ENCODE measurements at places on chromosomes 5 and 9. TPM values are rescaled to one million over a fixed set of nuclear protein-coding genes. Genes with fewer than 3 reads are reported as not detected.

Gene GPR150
- not detected for total RNA-seq

Gene SPINK7
- total RNA-seq, result not detected

Gene PTPRD
- 16.8 TPM for total RNA-seq

Gene FOXI1
- total RNA-seq, result not detected

Gene ZDHHC11B
- total RNA-seq, result 9.2 TPM

Gene TEX48
- not detected for total RNA-seq

Gene PCDHB14
- total RNA-seq, result 6.5 TPM

Gene CCNI2
- total RNA-seq, result 0.09 TPM

GRCh38 chr9:37464426-37465248 lies 613 bp downstream of the ZBTB5 start:
- H3K27me3 ChIP-seq, result no peaks in the 10 kb centered on the region
- H3K36me3 ChIP-seq, result no peaks in the 10 kb centered on the region
- H3K4me1 ChIP-seq, result peaks cover 41% of the 10 kb centered on the region
- peak overlapping the region; percentile 99 for H3K4me3 ChIP-seq
- peak overlapping the region; percentile 95 for H3K27ac ChIP-seq

DNA sequence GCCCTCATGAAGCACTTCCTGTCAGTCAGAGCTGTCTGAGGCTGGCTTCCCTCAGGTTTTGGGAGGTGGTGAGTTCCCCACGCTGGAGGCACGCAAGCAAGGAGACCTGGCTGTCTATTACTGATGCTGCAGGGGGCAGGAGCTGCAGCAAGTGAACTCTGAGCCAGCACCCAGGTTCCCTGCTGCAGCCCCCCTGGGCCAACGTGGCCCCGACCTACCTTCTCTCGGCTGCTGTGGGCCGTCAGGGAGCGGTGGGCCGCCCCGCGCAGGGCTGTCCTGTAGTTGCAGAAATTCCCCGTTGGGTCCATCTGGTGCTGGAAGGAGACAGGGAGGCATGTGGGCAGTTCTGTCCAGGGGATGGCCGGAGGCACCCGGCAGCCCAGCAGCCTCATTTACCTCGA lies 46.8 kb upstream of the RNF130 start:
- H3K4me1 ChIP-seq, result no peaks in the 10 kb centered on the region
- no peak overlapping the region for H3K27ac ChIP-seq
- H3K27me3 ChIP-seq, result no peaks in the 10 kb centered on the region
- no peak for DNase-seq
- H3K4me3 ChIP-seq, result no peak overlapping the region

GRCh38 chr5:123116058-123116457 lies 27.0 kb downstream of the PRDM6 start:
- no peak overlapping the region for H3K27ac ChIP-seq
- H3K27me3 ChIP-seq, result peaks cover 6% of the 10 kb centered on the region
- no peaks in the 10 kb centered on the region for H3K4me1 ChIP-seq
- DNase-seq, result no peak

- H3K27me3 ChIP-seq, result no peaks in the 10 kb centered on the region
- no peak overlapping the region for H3K4me3 ChIP-seq
These were observed 64.1 kb downstream of the COL23A1 start for GRCh38 chr5:178525906-178526732.

- peak overlapping the region; percentile 51 for H3K4me3 ChIP-seq
- no peaks in the 10 kb centered on the region for H3K27me3 ChIP-seq
- H3K4me1 ChIP-seq, result peaks cover 98% of the 10 kb centered on the region
- no peaks in the 10 kb centered on the region for H3K36me3 ChIP-seq
- H3K27ac ChIP-seq, result peak overlapping the region; percentile 95
These were observed 92.1 kb downstream of the DAB2IP start for GRCh38 chr9:121743441-121744001.

DNA sequence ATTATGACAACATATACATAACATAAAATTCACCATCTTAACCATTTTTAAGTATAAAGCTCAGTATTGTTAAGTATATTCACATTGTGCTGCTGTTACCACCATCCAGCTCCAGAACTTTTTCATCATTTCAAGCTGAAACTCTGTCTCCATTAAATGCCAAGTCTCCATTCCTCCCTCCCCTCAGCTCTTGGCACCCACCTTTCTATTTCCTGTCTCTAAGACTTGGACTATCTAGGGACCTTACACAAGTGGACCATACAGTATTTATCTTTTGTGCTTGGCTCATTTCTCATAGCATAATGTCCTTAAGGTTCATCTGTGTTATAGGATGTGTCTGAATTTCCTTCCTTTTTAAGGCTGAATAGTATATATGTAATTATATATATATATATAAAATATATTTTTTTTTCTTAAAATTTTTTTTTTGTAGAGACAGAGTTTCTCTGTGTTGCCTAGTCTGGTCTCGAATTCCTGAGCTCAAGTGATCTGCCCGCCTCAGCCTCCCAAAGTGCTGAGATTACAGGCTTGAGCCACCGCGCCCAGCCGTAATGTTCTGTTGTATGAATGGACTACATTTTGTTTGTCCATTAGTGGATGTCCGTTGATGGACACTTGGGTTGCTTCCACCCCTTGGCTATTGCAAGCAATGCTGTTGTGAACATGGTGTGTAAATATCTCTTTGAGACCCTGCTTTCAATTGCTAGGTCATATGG lies 72.3 kb downstream of the EHMT1 start:
- peaks cover 66% of the 10 kb centered on the region for H3K4me1 ChIP-seq
- H3K36me3 ChIP-seq, result no peaks in the 10 kb centered on the region
- DNase-seq, result no peak
- H3K4me3 ChIP-seq, result no peak overlapping the region
- H3K27ac ChIP-seq, result no peak overlapping the region

DNA sequence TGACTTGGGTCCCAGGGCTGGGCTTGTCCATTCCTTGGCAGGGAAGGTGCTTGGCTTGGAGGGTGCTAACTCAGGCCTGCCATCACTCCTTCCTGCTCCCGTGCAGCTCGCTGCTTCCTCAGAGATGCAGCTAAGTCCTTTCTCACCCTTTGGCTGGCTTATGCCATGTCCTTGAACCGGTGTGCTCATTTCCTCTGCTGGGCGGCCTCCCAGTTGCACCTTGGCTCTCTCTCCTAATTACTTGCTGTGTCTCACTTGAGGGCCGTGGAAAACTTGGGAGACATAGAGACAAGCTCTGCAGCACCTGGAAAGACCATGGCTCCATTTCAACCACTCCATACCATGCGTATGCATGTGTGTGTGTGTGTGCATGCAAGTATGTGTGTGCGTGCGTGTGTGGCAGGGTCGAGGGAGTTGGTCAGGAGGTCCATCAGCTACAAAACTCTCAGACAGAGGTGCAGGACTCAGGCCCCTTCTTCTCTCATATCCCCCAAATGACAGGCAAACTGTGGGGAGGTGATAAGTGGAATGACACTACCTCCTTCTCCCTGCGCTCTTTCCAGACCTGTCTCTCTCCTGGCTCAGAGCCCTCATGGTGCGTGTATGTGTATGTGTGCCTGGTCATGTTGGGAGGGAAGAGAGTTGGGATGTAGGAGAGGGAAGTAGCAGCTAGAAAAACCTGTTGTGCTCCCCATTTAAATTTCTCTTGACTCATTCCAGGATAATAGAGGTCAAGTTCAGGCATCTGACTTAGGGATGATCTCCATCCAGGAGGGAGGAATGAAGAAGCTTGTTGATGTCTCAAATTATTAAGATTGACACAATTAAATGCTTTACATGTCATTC lies 17.6 kb upstream of the MTMR12 start:
- H3K27ac ChIP-seq, result no peak overlapping the region
- DNase-seq, result no peak
- no peaks in the 10 kb centered on the region for H3K36me3 ChIP-seq
- H3K27me3 ChIP-seq, result no peaks in the 10 kb centered on the region

GRCh38 chr9:36382484-36382883 lies 17.6 kb downstream of the RNF38 start:
- H3K4me3 ChIP-seq, result no peak overlapping the region
- DNase-seq, result no peak
- no peaks in the 10 kb centered on the region for H3K36me3 ChIP-seq
- H3K27me3 ChIP-seq, result no peaks in the 10 kb centered on the region
- no peak overlapping the region for H3K27ac ChIP-seq
- H3K4me1 ChIP-seq, result peaks cover 43% of the 10 kb centered on the region

DNA sequence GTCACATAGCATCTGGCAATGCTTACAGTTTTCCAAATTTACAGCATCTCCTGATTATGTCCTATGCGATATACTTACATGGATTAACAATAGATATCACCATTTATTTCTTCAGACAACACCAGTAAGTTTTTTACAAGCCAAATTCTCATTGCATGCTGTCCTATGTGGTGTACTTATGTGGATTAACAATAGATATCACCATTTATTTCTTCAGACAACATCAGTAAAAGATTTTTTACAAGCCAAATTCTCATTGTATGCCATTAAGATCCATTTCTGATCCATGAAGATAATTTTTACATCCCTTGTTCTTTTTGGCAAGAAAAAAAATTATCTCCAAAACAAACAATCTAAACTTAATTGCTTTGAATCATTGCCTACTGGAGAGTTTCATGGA lies 340.9 kb downstream of the KCNN2 start:
- H3K27me3 ChIP-seq, result no peaks in the 10 kb centered on the region
- no peak overlapping the region for H3K27ac ChIP-seq
- H3K4me3 ChIP-seq, result no peak overlapping the region
- H3K36me3 ChIP-seq, result no peaks in the 10 kb centered on the region

DNA sequence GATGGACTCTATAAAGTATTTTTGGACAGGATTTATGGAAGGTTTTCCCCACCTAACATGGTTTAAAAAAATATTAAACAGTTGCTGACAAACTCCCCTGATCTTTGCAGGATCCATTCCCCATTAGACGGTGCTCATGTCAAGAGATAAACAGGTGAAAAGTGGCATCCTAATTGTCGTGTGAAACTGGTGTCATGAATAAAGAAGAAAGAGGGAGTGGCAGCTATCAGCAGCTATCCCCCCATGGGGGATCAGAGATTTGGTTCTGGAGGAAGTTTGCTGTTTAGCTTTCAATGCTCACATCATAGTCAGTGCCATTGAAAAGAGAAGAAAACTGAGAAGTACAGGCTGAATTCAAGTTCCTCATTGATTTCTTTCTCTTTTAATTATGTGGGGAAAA lies 329.3 kb upstream of the BRINP1 start:
- no peak overlapping the region for H3K27ac ChIP-seq
- H3K36me3 ChIP-seq, result no peaks in the 10 kb centered on the region
- H3K4me3 ChIP-seq, result no peak overlapping the region
- no peaks in the 10 kb centered on the region for H3K4me1 ChIP-seq
- no peak for DNase-seq

DNA sequence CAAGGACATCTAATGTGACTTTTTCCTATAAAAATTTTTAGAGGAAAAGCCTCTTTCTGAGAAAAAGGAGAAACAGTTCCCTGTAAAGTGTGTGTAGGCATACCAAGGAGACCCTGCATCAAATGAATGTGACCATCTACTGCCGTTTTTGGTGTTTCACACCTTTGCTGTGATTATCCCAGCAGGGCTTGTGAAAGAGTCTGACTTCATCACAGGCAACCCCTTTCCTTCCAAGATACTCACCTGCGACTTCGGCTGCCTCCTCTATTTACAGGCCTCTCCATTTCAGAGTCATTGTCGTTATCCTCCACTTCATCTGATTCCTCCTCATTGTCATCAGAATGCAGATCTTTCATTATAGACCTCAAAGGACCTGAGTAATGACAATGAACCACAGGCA lies 259.1 kb downstream of the MLLT3 start:
- H3K27me3 ChIP-seq, result no peaks in the 10 kb centered on the region
- H3K4me1 ChIP-seq, result peaks cover 4% of the 10 kb centered on the region
- DNase-seq, result no peak
- H3K4me3 ChIP-seq, result no peak overlapping the region
- H3K36me3 ChIP-seq, result no peaks in the 10 kb centered on the region
- H3K27ac ChIP-seq, result no peak overlapping the region

GRCh38 chr5:142939884-142940283 lies 169.7 kb downstream of the ARHGAP26 start:
- DNase-seq, result no peak
- no peak overlapping the region for H3K27ac ChIP-seq
- no peaks in the 10 kb centered on the region for H3K27me3 ChIP-seq
- no peaks in the 10 kb centered on the region for H3K36me3 ChIP-seq
- peaks cover 30% of the 10 kb centered on the region for H3K4me1 ChIP-seq

DNA sequence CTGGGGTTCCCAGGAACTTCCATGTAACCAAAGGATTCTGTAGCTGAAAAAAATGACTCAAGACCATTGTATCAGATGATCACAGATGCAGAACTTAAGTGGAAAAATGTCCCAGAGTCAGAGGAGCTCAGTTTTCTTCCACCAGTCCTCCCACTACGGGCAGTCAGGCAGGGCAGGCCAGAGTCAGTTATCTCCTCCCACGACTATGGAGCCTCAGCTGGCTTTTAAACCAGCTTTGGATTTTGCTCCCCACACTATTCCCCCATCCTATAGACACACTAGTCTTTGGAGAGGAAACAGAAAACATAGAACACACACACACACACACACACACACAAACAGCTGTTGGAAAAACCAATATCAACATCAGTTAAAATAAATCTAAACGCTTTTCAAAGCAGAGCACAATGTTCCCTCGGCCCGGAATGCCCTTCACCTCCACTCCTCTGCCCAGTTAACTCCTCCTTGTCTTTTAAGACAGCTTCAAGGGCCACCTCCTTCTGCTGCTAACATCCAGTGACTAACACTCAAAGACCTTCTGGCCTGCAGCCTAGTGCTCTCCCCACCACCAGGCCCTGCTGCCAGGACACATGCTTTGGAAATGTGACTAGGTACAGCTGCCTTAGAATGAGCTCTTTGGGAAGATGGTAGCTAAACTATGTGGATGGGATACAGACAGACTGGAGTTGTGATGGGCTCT lies 56.8 kb downstream of the NIPAL4 start:
- H3K4me1 ChIP-seq, result peaks cover 46% of the 10 kb centered on the region
- DNase-seq, result peak; percentile 62
- H3K36me3 ChIP-seq, result peaks cover 45% of the 10 kb centered on the region
- no peaks in the 10 kb centered on the region for H3K27me3 ChIP-seq
- H3K4me3 ChIP-seq, result no peak overlapping the region
- no peak overlapping the region for H3K27ac ChIP-seq

GRCh38 chr9:1083325-1083913 lies 33.3 kb downstream of the DMRT2 start:
- H3K27ac ChIP-seq, result no peak overlapping the region
- H3K27me3 ChIP-seq, result peaks cover 7% of the 10 kb centered on the region
- H3K4me1 ChIP-seq, result no peaks in the 10 kb centered on the region
- peak overlapping the region; percentile 37 for H3K4me3 ChIP-seq
- peak; percentile 27 for DNase-seq
- no peaks in the 10 kb centered on the region for H3K36me3 ChIP-seq

DNA sequence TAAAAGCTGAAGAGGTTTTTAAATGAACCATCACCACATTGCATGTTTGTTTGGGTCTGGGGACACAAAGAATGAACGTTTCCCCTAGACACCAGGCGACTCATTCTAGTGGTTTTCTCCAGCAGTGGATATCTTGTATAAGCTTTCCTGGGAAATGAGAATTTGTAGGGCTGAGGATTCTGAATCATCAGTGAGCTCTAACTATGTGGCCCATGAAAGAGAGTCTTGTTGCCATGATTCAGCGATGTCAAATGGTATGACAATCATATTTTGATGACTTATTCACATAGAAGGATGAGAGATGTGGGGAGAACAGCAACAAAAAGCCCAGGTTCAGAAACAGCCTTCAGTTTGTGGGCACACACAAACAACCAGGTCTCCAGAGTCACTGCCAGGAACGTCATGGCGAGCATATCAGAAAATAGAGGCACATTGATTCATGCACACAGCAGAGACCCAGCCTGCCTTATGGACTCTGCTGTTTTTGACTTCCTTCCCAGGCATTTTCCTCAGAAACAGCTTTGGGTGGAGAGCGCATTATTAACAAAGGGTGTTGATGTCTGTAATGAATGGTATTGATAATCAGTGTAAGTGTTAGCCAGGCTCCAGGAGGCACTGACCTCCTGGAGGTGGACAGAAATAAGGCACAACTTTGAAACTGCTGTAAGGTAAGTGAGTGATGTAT lies 13.3 kb downstream of the ZNF474 start:
- H3K4me3 ChIP-seq, result no peak overlapping the region
- no peaks in the 10 kb centered on the region for H3K36me3 ChIP-seq
- no peaks in the 10 kb centered on the region for H3K4me1 ChIP-seq
- H3K27me3 ChIP-seq, result no peaks in the 10 kb centered on the region
- DNase-seq, result no peak
